Midbrain (tissue), 1 donor: ENCODE measurements at places on chromosomes 3 and 15.

GRCh38 chr3:62375655-62376453 is 2.5 kb upstream of the FEZF2 start:
- no peak for DNase-seq

DNA sequence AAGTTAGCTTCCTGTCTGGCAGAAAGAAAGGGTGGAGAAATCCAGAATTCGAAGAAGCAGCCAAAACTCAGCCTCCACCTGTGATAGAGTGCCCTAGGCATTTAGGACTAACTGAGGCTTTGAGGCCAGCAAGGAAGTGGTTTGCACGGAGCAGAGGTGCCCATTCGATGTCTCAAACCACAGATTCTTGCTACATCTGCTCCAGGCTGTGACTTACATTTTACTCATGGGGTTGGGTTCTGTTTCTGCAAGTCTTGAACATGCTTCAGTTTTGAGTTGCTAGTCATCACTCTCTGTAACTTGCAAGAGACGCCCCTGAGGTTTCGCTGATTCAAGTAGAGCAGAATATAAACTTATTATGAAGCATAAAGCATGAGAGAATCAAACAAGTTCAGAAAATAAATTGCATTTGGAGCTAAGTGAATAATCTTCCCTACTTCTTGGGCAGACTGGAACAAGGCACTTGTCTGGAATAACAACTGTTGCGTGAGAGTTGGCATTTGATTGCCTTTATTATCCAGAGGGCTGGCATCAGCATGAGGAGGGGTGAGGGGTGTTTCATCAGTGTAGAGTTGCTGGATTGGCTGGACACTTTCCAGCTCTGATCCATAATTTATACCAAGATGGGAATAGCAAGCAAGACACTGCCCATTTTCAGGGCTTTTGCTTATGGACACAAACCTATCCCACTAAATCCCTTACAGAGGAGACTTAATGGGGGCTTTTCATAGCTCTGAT is 256.5 kb downstream of the AGBL1 start:
- DNase-seq = no peak

DNA sequence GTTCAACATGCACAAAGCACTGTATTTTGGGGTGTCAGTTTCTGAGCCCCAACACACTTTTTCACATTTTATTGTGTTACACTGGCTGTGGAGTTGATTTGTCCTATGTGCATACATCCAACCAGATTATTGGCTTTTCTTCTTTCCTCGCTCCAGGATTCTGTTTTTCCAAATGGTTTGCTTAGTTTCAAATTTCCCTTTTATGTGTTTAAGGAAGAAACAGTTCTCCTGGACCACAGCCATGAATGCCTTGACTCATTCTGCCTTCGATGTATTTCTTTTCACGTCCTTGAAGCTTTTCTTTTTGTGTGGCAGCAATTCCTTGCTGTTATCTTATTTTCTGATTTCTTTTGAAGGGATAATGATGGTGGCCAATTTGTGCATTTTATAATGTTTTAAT is 53.8 kb downstream of the CACNA2D3 start:
- DNase-seq = no peak

- no peak for DNase-seq
Measured at GRCh38 chr3:72181251-72181650, 396.3 kb upstream of the PROK2 start.

DNA sequence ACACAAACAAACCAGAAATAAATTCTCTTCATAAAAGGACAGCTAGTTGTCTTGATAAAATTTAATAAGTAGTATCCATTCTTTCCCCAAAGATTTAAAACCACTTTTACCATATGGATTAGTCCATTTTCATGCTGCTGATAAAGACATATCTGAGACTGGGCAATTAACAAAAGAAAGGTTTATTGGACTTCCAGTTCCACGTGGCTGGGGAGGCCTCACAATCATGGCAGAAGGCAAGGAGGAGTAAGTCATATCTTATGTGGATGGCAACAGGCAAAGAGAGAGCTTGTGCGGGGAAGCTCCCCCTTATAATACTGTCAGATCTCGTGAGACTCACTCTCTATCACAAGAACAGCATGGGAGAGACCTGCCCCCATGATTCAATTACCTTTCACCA is 38.7 kb downstream of the C2CD4B start:
- DNase-seq = no peak

DNA sequence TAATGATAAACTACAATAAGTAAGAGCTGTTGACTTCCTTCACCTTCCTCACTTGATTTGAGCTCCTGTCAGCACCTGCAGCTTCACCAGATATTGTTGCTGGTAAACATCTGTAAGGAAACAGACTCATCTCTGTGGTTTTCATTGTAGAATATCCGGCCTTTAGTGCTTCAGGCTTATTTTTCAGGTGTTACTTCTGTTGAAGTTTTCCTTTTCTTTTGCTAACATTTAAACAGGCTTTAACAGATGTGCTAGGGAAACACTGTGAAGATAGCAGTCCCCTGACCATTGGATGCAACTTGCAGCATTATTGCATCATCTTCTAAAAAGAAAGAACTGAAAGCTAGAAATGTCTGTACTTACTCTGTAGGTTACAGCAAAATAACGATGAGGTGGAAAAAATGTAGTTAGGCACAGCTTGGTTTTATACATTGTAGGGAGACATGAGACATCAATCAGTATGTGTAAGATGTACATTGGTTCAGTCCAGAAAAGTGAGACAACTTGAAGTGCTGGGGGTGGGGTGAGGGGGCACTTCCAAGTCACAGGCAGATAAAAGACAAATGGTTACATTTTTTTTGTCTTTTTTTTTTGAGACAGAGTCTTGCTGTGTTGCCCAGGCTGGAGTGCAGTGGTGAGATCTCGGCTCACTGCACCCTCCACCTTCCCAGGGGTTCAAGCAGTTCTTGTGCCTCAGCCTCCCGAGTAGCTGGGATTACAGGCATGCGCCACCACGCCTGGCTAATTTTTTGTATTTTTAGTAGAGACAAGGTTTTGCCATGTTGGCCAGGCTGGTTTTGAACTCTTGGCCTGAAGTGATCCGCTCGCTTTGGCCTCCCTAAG is 10.2 kb downstream of the EDEM1 start:
- DNase-seq = no peak

GRCh38 chr3:140709751-140710150 is 31.9 kb downstream of the TRIM42 start:
- no peak for DNase-seq

- DNase-seq = no peak
Measured at GRCh38 chr3:85758442-85758841, 799.7 kb downstream of the CADM2 start.

DNA sequence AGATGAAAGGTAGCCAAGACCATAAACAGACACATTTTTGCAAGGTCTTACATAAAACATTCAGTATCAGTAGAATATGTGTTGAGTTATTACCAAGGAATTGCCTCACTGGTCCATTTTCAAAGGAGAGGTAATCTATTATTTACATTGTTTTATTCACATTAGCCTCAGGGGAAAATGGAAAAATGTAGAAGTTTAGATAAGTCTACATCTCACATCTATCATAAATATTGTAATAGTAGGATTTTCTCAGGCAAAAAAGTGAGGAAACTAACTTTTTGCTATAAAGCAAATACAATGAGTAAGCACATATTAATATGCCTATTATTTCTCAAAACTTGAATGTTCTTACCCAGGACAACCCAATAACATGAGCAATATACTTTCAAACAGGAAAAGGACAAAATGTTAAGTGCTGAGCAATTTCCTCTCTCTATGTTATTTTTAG is 184.6 kb upstream of the AGTR1 start:
- DNase-seq = no peak

GRCh38 chr15:63172376-63172775 is 15.1 kb upstream of the RPS27L start:
- no peak for DNase-seq

GRCh38 chr3:103381296-103382079 is 946.7 kb downstream of the ZPLD1 start:
- DNase-seq = no peak

GRCh38 chr3:101861212-101861788 is 12.0 kb downstream of the NFKBIZ start:
- no peak for DNase-seq

- DNase-seq = no peak
Measured at GRCh38 chr3:107662586-107662985, 139.8 kb downstream of the BBX start.

DNA sequence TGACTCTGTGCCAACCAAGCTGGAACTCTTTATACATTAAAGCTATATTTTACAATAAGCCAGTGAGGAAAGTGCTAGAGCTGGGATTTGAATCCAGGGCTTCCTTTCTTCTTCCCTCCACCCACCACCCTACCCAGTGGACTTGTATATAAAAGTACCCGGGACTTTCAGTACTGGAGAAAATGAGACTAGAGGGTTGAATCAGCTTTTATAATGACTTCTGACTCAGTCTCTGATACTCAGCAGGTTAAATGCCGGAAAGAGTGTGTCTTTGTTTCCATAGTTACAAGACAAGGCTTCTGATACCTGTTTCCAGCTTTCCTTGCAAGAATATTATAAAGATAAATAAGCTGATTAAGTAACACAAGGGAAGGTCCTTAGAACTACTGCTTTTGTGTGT is 80.9 kb downstream of the FRMD4B start:
- DNase-seq = no peak

GRCh38 chr15:57570340-57570739 is 21.4 kb upstream of the MYZAP start:
- no peak for DNase-seq

- DNase-seq = no peak
Measured at GRCh38 chr3:195877767-195878423, 30.5 kb downstream of the TNK2 start.

DNA sequence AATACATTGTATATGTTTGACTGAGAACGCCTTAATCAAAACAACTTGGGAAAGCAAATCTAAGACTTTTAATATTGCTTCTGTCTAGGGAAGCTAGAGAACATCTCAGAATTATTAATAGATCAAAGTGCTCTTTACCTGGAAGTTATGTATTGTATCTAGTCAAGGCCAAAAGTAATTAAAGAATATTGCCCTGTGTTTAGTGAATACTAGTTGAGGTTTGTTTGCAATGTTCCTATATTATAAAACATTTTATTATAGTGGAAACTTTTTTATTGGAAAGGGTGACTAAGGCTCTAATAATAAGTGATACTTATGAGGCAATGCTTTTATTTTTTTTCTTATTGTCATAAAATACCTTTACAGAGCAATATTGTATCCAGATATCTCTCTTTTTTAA is 118.2 kb downstream of the CADM2 start:
- no peak for DNase-seq

DNA sequence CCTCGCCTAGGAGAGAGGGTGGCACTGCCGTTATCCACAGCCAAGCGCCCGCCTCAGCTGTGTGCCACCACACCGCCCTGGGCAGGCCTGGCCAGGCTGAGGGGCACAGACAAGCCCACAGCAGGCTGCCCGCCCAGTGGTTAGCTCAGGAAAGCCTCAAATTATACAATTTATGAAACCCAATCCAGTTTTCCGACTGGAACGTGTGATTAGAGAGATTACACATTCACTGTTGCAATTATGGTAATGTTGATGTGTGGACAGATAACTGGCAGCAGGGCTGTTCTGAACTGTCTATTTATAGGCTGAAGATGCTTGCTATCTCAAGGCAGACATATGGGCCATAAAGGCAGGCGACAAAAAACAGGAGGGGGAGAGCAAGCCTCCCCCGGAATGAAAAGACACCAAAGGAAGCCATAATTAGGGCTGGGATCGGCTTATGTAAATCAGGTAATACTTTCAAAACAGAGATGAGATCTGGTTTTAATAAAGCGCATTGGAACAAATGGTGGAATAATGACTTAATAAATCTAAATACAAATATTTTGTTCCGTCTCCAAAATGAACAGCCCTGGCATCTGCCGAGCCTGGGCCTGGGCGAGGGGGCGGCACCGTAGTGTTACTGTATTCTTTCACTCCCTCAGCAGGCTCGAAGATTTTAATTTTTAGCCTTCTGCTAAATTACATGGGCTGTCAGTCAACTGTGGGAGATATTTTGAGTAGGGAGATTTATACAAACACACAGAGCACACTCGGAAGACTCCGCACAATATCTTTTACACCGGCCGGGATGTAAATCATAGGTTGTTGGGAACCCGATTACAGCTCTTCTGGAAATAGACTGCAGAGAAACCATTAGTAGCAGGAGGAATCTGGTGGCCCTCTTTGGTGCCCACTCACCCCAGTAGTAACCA is 103.1 kb upstream of the TLE3 start:
- DNase-seq = no peak

GRCh38 chr3:131216330-131216729 is 165.2 kb upstream of the NUDT16 start:
- no peak for DNase-seq

DNA sequence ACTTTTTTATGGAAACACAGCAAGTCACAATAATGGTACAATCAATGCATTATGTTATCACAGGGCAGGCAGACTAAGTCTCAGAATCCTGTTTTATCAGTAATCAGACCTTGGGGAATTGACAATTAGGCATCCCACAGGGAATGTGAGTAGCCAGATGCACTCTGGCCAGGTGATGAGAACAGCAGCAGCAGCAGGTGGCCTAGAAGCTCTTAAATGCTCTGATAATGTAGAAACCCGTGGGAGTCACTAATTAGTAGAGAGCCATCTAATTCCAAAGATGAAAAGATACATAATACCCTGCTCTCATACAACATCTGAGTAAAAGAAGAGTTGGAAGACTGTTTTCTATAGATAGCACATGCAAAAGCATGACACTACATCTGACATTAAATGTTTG is 12.6 kb downstream of the CEP152 start:
- no peak for DNase-seq

- DNase-seq = no peak
Measured at GRCh38 chr3:18211116-18211515, 214.0 kb downstream of the SATB1 start.

- no peak for DNase-seq
Measured at GRCh38 chr15:56838085-56838484, 80.4 kb upstream of the TCF12 start.

GRCh38 chr15:62068810-62069167 is 2.0 kb downstream of the C2CD4A start:
- no peak for DNase-seq

GRCh38 chr3:114144909-114145688 is 33.8 kb downstream of the DRD3 start:
- DNase-seq = no peak

- DNase-seq = no peak
Measured at GRCh38 chr15:99445272-99445850, 120.4 kb upstream of the MEF2A start.

GRCh38 chr15:68175526-68175925 is 29.6 kb downstream of the CALML4 start:
- no peak for DNase-seq

DNA sequence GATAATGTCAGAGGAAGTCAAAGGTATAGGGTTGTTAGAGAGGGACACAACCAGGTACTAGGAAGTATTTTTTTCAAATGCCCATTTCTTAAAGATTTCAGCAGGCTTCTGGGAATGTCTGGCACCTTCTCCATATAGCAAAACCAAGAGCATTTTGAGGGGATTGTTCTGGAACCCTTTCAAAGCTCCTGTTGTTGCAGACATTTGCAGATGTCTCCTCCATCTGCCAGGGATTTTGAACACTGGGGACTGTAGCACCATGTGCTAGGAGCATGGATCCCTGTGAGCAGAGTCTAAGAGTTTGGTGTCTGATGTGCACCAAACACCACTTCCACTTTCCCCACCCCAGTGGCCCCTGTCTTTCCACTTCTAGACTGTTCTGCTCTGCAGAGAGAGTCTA is 206.0 kb upstream of the KBTBD8 start:
- no peak for DNase-seq

- DNase-seq = no peak
Measured at GRCh38 chr15:89575656-89576416, 567 bp downstream of the TICRR start.
